Stimulated activated CD4-positive, alpha-beta T cell treated with anti-CD3 and anti-CD28 coated beads, Interleukin-12 subunit alpha, Interleukin-12 subunit beta, amount 100 ng/mL, for 48 hours (primary cell): ENCODE measurements at places on chromosomes 2 and 18.
A peak's percentile ranks its signal among the peaks of the same experiment; 100 is the strongest.

DNA sequence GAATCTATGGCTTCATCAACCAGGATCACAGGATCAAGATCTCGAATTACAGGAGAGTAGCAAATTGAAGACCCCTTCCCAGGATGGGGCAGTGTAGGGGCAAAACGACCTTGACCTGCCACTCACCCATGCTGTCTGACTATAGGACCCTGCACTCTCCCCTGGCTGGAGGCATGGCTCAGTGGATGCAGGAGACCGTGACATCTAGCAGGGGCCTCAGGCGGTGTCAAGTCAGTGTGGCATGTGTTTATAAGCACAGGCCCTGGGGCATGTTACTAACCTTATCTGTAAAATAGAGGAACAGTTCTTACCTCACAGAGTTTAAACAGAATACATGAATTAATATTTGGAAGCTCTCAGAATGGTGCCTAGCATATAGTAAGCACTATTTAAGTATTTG, 3.5 kb downstream of the HAAO start:
- DNase-seq: no peak

DNA sequence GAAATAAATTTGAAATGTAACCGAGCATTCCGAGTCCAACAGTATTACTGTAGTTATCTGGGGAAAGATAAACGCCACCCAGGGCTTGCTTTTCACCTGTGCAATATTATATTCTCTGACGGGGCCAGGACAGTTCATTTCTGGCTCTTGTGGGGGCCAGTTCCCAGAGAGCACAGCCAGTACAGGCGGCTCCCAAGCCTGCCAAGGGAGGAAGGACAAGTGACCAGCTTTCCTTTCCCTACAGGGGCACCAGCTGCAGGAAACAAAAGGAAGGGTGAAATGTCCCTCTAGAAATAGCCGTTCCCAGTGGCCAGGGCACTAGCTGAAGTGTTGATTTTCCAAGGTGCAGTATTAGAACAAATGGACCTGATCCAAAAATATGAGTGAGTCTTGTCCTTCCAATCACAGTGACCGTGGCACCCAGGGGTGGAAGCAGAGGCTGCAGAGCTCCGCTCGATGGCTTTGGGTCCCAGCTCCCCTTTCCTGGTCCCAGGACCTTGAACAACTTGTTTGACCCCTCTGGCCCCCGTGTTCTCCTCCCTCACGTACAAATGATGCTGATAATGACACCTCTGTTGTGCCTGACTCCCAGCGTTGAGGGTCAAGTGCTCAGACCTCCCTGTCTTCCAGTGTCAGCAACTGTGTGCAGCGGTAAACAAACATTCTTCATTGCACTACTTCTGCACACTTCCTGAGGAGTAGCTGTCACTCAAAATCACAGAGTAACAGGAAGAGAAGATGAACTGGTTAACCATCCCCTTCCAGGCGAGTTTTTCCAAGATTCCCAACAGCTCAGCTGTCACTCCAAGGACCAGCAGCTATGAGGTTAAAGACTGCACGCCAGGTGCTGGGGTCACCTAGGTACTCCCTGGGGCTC, 40.9 kb downstream of the GYPC start:
- no peak for DNase-seq

DNA sequence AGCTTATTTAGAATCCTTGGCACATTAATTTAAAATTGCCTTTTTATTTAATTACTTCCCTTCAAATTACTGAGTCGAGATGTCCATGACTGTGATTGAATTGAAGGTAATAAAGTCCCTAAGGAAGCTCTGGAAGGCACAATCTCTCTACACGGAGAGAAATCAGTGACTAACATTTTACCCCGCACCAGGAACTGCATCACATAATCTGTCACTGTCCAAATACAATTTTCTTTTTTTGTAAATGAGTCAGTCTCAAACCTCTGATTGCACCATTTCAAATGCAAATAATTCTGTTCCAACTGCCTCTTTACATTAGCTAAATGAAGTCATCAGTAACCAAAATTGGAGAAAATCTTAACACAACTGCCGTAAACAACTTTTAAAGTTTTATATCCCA, 311.9 kb downstream of the CCDC178 start:
- no peak for DNase-seq

- DNase-seq: no peak
Observed at GRCh38 chr2:150482111-150482510, 5.4 kb downstream of the RND3 start.

GRCh38 chr2:151845884-151846283, 17.7 kb upstream of the ARL5A start:
- no peak for DNase-seq

DNA sequence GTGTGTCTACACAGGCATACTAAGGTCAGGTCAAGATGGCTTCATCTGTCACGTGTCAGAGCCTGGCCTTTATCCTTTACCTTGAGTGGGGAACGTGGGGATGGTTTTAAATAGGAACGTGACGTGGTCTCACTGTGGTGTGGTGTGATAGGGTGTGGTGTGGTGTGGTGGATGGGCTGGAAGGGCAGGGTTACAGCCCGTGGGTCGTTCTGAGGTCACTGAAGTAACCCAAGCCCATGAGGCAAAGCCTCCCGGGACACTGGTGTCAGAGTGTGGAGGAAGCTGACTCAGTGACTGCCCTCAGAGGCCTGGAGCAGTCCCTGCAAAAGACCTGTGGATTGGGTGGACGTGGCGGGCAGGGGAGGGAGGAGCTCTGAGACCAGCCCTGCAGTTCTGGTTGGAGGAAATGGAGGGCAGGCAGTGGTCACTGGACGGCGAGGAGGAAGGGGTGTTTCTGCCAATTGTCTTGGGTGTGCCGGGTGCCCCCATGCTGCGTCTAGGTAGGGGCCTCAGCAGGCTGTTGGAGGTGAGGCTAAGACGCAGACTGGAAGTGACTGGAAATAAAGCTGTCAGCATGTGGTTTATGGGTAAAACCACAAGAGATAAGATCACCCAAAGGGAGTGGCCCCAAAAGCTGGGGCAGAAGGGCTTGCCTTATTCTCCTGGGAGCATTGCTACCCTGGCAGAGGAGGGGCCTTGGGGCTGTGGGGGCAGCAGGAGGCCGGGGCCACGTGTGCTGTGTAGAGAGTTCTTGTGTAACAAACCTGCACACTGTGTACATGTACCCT, 84.8 kb downstream of the SH3RF3 start:
- peak; percentile 32 for DNase-seq

DNA sequence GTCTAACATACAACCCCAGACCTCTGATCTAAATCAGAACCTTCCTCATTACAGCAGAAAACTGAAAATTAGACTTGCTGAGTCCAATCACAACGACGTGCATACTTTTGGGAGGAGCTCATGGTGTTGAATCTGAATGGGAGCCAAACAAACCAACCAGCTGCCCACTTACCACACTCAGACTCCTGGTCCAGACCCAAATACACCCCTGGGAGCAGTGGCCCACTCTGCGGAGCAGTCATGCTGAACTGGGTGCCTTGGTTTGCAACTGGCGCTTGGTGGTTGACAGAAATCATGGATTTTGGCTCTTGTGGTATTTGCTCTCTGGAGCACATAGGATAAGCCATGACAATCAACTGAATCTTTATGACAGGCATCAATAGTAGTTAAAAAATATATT, 253.6 kb upstream of the TNP1 start:
- DNase-seq: no peak

- no peak for DNase-seq
Observed at GRCh38 chr18:27797484-27797883, 379.4 kb downstream of the CDH2 start.

- no peak for DNase-seq
Observed at GRCh38 chr18:67574749-67575148, 58.2 kb upstream of the DSEL start.

DNA sequence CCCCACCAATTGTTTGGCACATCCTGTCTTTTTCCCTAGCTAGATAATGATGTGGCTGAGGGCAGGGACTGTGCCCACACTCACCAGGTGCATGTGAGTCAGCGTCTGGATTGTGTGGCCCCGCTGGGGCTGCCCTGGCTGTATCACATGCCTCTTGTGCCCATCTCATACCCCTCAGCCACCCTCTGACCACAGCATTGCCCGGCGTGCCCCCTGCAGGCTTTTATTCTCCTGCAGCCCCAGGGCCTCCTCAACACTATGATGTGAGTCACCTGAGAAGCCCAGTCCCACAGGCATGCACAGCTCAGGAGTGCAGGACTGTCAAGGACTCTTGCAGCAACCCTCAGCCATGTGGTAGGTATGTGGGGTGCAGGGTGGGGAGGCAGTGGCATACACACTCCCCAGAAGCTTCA, 14.8 kb upstream of the STEAP3 start:
- DNase-seq: no peak

DNA sequence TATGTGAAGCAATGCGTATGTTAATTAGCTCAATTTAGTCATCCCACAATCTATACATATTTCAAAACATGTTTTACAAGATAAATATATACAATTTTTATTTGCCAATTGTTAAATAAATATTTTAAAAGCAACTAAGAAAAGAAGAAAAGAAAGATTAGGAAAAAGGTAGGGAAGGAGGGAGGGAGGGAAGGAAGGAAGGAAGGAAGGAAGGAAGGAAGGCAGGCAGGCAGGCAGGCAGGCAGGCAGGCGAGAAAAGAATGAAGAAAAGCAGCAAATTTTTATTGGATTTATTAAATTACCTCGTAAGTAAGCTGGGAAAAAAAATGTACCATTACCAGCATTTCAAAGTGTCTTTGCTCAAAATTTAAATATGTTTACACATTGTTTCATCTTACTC, 30.5 kb downstream of the NOL4 start:
- no peak for DNase-seq
